ENCODE measurements at places on chromosomes 2 and 18. TPM values are rescaled to one million over a fixed set of nuclear protein-coding genes. Genes with fewer than 3 reads are reported as not detected.

The NR4A2 gene
- 2.9 TPM for total RNA-seq

The PRKAG3 gene
- not detected for total RNA-seq

The MRO gene
- total RNA-seq, result 0.05 TPM

The FZD7 gene
- 5.4 TPM for total RNA-seq

The GAREM2 gene
- 5.0 TPM for total RNA-seq

The SESTD1 gene
- 23.7 TPM for total RNA-seq

The GCG gene
- total RNA-seq, result not detected
